ENCODE measurements at places on chromosomes 11 and 22. TPM values are rescaled to one million over a fixed set of nuclear protein-coding genes. Genes with fewer than 3 reads are reported as not detected.

The PTPRCAP gene
- total RNA-seq, result 17.7 TPM

The CCDC89 gene
- 1.2 TPM for total RNA-seq

The FAM111B gene
- total RNA-seq, result 0.87 TPM

- DNase-seq, result no peak
Observed at GRCh38 chr11:871472-871871, 28.8 kb downstream of the TSPAN4 start.
